ENCODE measurements at places on chromosomes 3 and 15.

DNA sequence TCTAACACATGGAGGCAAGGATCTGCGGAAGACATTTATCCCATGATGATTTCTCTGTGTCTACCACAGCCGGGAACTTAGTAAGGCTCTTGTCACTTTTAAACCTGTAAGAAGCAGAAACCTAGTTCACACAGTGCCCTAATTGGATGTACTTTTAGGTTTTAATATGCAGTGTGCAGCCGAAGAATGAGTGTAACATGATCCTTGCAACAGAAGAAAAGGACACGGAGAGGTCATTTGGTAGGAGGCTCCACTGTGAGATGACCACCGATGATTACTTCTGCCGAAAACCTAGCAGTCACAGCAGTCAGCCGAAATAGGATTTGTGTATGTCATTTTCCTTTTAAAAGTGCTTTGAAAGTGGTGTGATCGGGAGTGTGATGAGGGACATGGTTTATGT lies 6.8 kb downstream of the CACNA1D start:
- DNase-seq: no peak

DNA sequence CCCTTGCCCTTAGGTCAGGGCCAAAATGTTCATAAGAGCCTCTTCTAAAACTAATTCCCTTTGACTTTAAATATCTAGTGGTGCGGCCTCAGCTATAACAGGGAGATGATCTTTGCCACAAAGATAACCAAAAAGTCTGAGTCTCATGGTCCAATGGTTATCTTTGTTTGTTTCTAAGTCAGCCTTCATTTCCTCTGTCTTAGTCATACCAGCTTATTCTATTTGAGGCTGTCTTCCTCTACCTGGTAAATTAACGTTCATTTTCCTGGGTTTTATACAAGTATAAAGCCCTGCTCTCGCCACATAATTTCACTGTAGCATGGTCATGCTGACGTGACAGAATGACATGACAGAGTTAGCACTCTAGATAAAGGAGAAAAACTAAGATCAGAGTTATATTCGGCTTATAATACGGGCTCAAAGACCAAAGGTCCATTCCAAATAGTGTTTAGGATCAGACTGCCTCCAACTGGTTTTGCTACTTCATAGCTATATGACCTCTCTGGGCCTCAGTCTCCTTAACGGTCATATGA lies 18.4 kb downstream of the ZNF860 start:
- no peak for DNase-seq

GRCh38 chr15:72511536-72511935 lies 37.4 kb downstream of the ARIH1 start:
- DNase-seq: no peak

DNA sequence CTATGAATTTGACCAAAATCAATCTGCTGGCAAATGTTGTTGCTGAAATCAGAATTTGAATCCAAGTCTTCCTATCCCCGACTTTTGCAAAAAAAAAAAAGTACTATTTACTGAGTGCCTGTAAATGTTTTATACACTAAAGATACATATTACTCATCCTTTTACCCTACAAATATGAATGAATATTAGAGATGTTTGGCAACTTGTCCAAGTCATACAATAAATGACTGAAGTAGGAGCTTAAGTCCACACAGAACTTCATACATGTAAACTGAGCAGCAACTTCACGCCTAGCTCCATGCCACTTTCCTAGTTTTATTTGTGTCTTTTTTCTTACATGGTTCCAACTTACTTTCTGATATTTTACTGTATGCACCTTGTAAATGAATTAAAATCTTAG lies 39.2 kb downstream of the PHC3 start:
- DNase-seq: no peak

DNA sequence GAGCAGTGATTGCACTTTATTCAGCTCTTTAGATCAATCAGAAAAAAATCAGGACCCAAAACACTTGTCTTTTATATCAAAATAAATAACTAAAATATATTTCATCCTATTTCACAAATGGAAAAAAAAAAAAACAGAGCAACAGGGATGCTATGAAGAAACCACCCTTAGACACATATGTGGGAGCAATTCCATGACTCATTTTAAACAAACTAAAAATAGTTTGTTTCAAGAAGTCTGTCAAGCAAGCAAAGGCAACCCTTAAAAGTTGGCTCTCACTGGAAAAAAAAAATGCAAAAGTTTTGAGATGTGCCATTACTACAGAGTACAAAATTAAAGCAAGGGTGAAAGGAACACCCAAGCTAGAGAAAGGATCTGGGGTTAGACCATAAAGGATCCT lies 5.7 kb downstream of the ATP13A3 start:
- DNase-seq: no peak

- DNase-seq: no peak
Observed at GRCh38 chr15:92118936-92119325, 265.4 kb downstream of the SLCO3A1 start.

GRCh38 chr15:69074843-69075224 lies 60.3 kb downstream of the NOX5 start:
- DNase-seq: no peak

GRCh38 chr3:161689584-161690298 lies 193.1 kb downstream of the OTOL1 start:
- DNase-seq: no peak

DNA sequence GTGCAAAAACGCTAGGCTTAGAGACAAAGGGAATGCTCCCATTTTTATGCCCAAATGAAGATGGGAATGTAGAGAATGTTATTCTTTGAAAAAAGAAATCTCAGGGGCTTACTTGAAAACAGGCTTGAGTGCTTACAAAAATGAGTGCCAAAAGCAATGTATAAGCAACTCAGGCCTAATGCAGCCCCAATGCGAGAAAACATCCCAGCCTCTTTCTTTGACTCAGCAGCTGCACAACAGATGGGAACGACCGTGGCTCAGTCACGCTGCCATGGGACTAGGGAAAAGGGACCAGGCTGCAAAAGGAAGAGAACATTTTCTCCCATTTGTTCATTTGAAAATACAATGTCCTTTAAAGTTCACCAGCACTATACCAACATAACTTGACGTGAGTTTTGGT lies 246.4 kb upstream of the LRIG1 start:
- DNase-seq: no peak

Data from CD4-positive, alpha-beta T cell treated with Interleukin-17A for 1 hour (primary cell).